ENCODE measurements at places on chromosomes 4 and X.

GRCh38 chrX:70432936-70433847, 10.1 kb downstream of the GDPD2 start:
- no peak for DNase-seq

- DNase-seq = no peak
Measured at GRCh38 chrX:125210146-125210545, 109.5 kb upstream of the TEX13C start.

DNA sequence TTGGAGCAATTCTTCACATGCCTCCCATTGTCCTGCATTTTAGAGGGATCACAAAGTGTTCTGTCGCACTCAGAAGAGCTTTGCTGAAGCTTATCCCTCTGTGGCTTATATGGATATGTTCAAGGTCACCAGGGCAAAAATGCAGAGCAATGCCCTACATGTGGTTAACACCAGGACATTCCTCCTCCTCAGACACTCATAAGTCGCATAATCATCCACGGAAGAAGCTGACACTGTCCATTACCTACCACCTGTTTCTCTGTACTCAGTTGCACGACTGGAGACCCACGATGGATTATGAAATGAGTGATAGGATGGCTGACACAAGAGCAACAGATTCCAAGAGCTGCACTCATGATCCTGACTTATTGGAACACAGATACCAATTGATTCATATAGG, 68.7 kb upstream of the PRDX4 start:
- no peak for DNase-seq

DNA sequence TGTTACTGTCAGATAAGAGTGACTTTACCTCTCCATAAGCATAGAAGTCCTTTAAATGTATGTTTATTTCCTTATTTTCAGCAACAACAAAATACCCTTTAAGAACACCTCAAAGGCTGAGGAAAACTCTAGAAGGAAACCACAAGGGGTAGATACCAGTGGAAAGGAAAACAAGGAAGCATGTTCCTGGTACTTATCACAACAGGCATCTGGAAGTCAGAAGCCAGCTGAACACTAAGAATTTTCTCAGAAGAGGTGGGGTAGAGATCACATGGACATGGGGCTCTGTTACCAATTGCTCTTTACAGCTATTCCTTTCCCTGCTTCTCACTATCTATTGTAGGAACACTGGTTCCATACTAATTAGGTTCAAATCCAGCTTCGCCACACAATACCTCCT, 51.5 kb upstream of the BEND2 start:
- DNase-seq = no peak

GRCh38 chr4:53130896-53131561, 234.8 kb downstream of the SCFD2 start:
- DNase-seq = no peak

GRCh38 chrX:151019856-151020255, 36.7 kb downstream of the HMGB3 start:
- DNase-seq = no peak

DNA sequence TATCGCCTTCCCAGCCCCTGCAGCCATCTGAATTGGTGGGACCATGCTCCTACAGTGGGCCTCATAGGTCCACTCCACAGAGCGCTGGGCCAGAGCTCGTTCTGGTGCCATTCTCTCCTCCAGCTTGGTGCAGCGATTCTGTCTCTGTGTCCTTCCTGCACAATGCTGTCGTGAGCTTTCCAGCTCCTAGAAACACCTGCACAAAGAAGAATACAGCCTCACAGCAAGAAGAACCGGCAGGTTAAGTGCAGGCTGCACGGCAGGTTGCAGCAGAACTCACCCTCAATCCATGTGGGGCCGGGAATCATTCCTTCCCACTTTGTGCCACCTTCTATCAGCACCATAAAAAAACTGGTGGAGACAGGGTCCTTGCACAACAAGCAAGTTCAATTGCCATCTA, 101.2 kb upstream of the ENPP6 start:
- no peak for DNase-seq

- no peak for DNase-seq
Measured at GRCh38 chr4:151540728-151541388, 131.9 kb downstream of the FHIP1A start.

- no peak for DNase-seq
Measured at GRCh38 chr4:189497516-189497915, 443.2 kb upstream of the FRG1 start.

GRCh38 chrX:67613366-67613765, 69.5 kb downstream of the AR start:
- no peak for DNase-seq

- DNase-seq = no peak
Measured at GRCh38 chr4:157265281-157265680, 44.8 kb downstream of the GRIA2 start.

DNA sequence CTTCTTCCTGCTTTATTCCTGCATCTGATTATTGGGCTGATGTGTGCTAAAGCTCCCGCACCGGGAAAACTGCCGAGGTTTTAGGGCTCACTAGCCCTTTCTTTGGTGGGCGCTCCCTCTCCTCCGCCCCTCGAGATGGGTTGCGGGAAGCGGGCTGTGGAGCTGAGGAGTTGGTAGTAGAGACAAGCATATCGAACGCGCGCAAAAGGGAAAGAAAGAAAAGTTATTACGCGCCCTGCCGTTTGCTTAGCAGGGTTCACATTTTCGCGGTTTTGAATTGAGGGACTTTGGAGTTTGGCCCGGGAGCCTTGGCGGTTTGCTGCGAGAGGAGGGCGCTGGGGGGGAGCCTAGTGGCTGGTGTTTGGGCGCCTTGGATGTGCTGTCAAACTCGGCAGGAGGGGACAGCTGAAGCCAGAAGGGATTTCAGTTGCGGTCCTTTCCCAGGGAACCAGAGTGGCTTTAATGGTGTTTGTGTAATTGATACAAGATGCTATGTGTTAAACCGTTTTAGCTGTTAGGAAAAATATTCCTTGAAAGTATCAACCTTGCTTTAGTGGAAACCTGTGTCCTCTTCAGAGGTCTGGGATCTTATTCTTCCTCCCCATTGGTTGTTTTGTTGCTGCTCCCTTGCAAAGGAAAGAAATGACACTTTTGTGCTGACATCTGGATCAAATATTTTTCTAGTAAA, 1.1 kb downstream of the GAB1 start:
- DNase-seq = no peak

DNA sequence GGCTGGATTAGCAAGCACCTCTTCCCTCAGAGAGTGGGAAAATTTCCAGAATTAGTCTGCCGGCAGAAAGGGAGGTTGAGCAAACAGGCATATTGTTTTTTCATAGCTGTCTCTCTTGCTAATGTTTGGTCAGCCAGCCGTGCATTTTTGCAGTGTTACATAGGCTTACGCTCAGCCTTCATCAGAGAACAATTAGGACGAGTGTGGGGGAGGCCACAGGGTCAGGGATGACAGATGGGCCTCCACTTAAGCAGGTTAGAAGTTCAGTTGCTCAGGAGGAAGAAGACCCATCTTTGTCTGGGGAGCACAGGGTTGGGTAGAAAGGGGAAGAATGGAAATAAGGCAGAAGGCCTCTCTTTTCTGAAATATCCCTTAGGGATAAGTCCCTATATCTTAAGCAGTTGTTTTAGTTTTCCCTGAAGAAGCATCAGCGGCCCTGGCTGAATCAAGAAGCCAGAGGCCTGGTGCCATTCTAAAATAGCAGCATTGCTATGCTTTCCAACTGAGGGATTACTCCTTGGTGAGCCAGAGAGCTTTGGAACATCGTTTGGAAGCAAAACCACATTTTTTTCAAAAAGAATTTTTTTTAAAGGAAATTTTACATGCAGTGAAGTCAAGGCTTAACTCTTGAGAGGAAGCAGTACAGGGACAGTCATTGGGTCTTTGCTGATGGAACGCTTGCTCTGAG, 118.8 kb downstream of the SMIM20 start:
- DNase-seq = no peak

GRCh38 chrX:39601231-39602177, 496.3 kb downstream of the BCOR start:
- DNase-seq = no peak

DNA sequence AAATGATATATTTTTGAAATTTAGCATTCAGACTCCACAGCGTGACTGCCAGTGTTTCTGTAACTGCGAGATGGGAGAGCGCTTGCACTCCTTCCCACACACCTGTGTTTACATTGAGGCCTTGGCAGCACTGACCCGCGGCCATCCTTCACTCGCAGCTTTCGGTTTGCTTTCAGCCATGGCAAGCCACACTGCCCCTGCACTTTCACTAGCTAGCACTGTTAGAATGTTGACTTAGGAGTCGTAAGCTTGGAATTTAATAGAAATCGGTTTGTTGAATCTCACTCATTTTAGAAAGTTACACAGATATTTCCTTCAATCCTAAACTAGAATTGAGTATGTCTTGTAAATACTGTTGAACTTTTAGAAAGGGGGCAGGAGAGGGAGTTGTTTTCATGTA, 136.2 kb downstream of the CFAP299 start:
- DNase-seq = no peak

DNA sequence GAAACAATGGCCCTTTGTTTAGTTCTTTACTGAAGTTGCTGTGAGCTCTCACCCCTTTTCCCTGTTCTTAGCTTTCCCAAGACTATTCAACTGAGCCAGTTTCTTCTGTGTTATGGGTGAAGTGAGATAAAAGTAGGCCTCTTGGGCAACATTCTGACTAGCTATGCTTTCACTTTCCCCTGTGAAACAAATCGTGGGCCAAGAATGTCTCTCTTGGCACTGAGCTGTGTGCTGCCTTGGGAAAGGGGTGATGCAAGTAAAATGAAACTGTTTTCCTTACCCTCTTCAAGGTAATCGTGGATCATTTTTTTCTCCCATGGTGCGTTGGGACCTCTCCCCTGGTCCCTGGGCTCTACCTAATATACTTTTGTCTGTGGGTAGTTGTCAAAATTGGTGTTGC, 653.9 kb upstream of the MAGEB2 start:
- no peak for DNase-seq

GRCh38 chrX:106042296-106042695, 3.8 kb upstream of the SERPINA7 start:
- no peak for DNase-seq

GRCh38 chr4:54006755-54007154, 57.6 kb downstream of the CHIC2 start:
- DNase-seq = no peak

GRCh38 chr4:176393306-176394013, 73.7 kb downstream of the SPCS3 start:
- DNase-seq = no peak

GRCh38 chr4:145482209-145483037, 770 bp downstream of the SMAD1 start:
- DNase-seq = peak; percentile 62

Data from stimulated activated CD4-positive, alpha-beta T cell treated with anti-CD3 and anti-CD28 coated beads, Interleukin-12 subunit alpha, Interleukin-12 subunit beta, amount 100 ng/mL, for 48 hours (primary cell).